Stimulated activated CD4-positive, alpha-beta T cell treated with anti-CD3 and anti-CD28 coated beads, TNF-alpha, amount 100 ng/mL, for 24 hours (primary cell): ENCODE measurements at places on chromosomes 16 and 17.

GRCh38 chr16:23373436-23374219 lies 71.5 kb downstream of the SCNN1B start:
- no peak for DNase-seq

DNA sequence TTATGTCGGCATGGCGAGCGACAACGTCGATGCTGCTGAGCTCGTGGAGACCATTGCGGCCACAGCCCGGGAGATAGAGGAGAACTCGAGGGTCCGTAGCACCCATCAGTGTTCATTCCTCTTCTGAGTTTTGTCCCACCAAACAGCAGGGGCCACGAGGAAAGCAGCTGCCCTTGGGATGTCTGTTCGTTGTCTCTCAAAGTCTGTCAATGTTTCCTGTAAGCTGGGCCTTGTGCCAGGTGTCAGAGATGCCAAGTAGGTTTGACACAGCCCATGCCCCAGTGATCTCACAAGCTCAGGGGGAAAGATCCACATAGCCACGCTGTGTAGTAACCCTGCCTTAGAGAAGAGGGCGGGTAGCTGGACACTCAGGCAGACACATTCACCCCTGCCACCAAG lies 22.6 kb downstream of the NTAN1 start:
- DNase-seq = no peak

- DNase-seq = no peak
These were observed 44.0 kb downstream of the PLCG2 start for GRCh38 chr16:81823111-81823510.

GRCh38 chr16:4893103-4893862 lies 43.7 kb downstream of the PPL start:
- DNase-seq = no peak

DNA sequence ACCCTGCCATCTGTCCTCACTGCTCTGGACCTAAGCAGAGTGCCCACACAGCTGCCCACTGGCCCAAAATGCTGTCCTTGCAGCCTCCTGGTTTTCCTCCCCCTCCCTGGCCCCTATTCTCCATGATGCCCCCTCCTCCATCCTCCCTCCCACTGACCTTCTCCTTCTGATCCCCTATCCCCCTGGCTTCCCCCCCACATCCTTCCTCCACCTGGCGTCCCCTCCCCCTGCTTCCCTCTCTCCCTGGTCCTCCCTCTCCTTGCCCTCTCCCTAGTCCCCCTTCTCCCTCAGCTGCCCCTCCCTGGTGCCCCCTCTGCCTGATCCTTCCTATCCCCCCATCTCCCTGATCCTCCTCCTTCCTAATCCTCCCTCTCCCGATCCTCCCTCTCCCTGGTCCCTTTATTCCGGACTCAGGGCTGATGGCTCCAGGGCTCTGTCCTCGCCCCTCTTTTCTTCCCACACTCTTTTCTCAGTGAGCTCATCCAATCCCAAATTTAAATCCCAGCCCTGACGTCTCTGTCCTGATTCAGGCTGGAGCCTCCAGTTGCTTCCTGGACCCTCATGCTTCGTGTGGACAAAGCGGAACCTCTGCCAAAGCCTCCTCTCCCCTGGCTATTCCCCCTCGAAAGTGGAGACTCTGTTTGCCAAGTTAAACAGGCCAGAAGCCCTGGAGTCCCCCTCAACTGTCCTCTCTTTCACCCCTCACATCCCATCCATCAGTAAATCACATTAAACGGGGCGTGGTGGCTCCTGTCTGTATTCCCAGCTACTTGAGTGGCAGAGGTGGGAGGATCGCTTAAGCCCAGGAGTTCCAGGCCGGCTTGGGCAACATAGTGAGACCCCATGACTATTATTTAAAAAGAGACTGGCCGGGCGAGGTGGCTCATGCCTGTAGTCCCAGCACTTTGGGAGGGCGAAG lies 18.1 kb upstream of the RHBDF2 start:
- no peak for DNase-seq
